Vagina (tissue), 2 donors: ENCODE measurements at places on chromosomes 2 and 18.

DNA sequence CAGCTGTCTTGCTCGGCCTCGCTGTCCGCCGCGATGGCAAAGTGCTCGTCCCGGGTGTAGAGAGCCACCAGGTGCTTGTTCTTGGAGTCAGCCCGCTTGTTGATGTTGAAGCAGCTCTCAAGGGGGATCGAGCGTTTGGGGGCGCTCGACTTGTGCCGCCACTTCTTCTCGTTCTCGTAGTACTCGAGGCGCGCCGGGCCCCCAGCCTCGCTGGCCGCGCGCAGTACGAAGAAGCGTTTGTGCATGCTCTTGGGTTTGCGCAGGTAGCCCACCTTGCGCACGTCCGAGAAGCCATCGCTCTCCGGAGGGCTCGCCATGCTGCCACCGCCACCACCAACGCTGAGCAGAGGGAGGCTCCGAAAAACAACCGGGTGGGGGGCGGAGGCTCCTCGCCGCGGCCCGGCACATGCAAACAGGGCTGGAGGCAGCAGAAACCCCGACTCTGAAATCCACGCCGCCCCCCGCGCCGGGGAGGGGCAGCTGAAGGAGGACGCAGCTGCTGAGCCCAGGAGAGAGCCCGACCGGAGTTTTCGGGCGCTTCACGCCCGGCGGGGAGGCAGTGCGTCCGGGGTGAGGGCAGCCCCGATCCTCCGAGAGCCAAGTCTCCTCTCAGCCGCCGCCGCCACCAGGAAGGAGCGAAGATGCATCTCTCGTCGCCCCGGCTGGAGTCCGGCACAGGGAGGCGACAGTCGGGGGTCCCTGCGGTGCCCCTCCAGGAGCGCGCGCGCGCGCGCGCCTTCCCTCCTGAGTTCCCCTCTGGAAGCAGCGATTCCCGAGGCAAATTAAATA lies 1.0 kb downstream of the IRS1 start:
- peak; percentile 88 for DNase-seq

DNA sequence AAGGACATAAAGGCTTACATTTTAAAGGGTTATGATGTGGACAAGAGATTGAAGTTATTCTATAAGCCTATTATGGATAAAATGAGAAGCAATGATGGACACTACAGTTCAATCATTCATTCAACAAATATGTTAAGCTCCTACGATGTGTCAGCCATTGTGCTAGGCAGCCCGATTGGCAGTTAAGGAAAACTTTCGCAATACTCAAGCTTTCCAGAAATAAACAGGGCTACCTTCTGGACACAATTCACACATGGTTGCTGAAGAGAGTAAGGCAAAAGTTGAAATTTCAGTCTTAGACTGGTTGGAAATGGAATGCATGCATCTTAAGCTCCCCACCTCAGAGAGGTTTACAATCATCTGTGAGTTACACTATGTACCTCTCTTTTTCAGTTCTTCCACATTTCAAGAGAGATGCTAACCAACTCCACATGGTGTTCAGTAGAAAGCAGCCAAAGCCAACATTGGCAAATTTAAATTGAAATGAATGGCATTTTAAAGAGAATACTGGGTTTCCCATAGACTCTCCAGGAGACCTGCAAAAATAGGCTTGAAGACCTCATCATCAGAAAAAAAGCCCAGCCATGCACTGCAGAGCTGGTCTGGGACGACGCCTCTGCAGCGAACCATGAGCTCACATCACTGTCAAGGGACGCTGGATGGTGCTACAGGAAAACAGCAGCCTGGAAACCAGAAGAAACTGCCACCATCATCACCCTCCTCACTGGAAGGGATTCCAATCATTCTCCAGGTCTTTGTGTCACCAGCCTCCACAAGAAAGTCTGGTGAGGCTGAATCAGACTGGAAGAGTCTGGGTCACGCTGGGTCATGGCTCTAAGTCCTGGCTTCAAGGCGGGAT lies 276.3 kb downstream of the AFF3 start:
- DNase-seq = no peak

DNA sequence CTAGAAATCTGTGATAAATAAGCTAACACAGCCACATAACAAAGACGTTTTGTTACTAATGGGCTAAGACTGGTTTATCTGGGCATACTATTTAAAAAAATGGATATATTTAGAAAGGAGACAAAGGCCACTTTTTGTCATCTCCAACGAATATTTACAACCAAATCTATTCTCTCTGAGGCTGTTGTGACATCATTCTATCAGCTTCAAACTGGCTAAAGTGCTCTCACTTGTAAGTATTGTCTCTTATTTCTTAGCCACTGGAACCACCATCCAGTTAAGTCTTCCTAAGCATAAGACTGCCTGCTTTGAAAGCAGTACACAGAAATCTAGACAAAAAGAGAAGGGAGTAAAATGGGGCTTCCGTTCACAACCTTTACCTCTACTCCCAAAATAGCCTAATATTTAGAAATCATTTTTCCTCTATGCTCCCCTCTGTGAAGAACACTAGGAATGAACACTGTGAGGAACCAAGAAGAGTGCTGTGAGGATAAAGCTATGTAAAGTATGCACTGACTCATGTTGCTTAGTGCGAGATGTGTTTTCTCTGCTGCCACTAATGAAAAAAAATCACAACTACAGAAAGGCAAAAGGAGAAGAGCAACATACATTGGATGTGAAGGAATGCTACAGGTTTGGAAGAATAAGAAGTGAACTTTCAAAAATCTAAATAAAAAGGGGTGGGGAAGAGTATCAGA lies 264.1 kb downstream of the EXOC6B start:
- DNase-seq = no peak

GRCh38 chr2:198441246-198441645 lies 636.9 kb downstream of the PLCL1 start:
- no peak for DNase-seq

GRCh38 chr2:15817748-15818147 lies 122.6 kb upstream of the MYCN start:
- DNase-seq = no peak

DNA sequence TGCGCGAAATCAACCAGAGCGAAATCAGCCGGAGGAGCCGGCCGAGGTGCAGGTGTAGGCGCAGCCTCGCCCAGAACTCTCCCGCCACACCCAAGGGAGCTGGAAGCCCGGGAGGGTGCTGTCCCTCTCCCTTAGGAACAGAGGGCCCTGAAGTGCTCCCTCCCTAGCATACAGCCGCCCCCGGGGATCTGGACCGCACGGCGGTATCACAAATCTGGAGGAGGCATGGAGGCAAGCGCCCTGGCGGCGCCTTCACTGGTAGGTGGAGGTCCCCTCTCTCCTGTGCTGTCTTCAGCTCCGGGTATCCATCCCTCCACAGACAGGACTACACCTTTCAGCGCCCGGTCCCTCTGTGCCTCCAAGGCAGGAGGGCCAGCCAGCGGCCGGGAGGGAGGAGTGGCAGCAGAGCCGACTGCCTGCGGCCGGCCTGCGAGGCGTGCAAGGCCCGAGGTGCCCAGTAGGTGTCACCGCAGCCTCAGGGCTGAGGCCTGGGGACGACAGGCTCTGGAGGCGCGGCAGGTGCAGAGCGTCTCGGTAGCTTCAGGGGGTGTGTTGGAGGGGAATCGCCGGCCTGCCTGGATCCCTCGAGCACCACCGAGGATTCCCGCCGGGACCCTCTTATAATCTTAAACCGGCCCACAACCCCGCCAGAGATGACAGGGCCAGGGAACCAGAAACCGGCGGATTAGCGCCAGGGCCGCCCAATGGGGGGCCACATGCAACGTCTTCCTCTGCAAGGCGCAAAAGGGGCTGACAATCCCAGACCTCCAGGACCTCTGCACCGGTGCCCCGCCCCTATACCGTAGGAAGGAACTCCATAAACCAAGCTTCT lies 2.8 kb downstream of the IHH start:
- DNase-seq = no peak

GRCh38 chr18:79516441-79516931 lies 120.8 kb downstream of the NFATC1 start:
- DNase-seq = peak; percentile 49

- DNase-seq = no peak
Measured at GRCh38 chr2:199309411-199309810, 148.3 kb downstream of the SATB2 start.

DNA sequence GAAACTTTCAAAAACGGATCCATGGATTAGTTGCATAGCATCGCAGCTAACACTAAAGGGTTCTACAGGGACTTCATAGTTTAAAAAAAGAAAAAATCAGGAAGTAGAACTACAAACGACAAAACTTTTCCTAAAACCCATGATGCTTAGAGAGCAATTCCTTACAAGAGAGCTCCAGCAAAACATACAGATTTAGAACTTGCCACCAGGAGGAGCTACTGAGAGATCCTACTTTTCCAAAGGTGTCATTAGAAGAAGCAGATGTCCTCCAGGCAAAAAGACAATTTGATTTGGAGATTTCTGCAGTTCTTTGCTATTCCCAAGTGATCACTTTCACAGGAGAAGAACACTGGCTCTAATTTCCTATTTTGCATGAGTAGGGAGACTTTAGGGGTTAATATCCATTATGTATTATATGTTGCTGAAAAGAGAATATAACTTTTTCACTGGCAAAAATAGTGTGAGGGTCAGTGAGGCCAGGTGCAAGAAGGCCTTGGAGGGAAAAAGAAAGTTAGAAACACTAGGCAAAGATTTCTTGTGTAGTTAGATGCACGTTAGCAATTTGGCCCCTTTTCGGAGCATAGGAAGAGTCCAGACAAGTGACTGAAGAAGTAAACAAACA lies 436.2 kb downstream of the SUCLG1 start:
- DNase-seq = no peak

- no peak for DNase-seq
Measured at GRCh38 chr2:160200921-160201320, 849 bp upstream of the ITGB6 start.

GRCh38 chr2:190571686-190572085 lies 37.2 kb upstream of the NEMP2 start:
- DNase-seq = no peak

DNA sequence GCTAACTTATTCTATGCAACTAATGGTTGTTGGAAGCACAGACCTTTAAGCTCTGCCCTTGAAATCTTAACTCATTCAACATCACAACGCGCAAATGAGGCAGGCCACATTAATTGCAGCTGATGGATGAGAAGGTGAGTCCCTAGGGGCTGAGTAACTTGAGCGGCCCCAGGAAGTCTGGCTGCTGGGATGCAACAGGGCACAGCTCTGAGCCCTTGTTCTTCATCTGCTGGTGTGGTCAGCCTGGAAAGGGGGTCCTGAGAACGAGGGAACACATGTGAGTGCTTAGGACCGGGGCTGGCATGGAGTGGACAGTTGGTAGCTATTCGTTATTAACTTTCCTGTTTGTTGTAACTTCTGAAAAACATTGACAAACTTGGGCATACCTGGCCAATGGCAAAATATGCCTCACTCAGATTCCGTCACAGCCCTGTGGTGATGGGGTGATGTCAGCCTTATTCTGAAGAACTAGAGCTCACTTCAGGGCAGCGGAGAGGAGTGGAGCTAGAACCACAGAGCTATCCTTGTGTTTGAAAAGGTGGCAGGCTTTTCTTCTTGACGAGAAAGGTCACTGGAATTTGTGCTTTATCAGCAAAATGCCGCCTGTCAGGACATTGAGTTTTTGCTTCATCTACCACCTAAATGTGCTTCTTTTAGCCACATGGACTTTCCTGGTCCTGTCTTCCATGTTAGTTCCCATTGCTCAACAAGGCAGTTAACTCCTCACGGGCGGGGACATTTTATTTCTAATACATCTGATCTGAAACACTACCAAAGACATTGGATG lies 145.9 kb upstream of the FHL2 start:
- DNase-seq = peak; percentile 47

DNA sequence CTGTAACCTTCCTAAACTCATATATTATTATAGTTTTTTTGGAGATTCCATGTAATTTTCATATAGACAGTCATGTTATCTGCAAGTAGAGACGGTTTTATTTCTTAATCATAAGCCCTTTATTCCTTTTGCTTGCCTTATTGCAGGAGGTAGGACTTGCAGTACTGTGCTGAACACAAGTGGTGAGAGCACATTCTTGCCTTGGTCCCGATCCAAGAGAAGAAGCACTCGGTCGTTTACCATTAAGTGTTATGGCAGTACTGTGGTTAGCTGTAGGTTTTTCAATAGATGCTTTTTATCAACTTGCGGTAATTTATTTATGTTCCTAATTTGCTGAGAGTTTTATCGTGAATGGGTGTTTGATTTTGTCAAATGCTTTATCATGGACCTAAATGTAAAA lies 305.7 kb downstream of the DYSF start:
- no peak for DNase-seq

DNA sequence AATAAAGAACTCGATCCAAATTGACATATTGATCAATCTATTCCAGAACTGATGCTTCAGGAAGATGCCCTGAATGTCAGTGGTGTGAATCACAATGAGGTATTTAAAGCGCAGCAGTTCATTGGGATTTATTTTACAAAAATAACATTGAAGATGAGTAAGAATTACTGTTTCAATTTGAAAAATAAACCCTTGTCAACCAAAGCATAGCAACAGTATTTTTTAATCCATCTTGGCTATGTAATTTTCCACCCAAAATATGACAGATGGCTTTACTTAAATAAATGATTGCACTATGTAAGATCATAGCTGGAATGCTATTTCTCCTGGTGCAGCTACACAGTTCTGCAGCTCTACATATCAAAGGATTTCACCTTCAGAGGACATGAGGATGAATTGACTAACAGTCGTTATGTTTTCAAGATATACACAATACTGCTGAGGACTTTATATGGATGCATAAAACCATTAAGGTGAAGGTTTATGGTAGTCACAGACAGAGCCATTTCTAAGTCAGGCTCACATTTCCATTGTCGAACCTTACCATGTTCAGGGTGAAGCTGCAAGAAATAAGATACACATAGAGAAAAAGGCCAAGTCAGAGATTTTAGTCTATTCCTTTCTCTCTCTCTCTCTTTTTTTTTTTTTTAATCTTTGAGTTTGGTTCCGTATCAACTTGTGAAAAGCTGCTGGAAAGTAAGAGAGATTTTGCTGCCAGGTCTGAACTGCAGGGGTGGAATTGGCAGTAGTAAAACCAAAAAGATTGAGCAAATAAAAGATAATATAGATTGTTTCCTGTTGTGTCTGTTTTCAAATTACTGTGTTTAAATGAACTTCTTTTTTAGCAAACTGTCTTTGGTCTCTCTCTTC lies 398.0 kb upstream of the CDH20 start:
- DNase-seq = no peak

- DNase-seq = no peak
Measured at GRCh38 chr2:69703189-69703588, 38.7 kb upstream of the ANXA4 start.

DNA sequence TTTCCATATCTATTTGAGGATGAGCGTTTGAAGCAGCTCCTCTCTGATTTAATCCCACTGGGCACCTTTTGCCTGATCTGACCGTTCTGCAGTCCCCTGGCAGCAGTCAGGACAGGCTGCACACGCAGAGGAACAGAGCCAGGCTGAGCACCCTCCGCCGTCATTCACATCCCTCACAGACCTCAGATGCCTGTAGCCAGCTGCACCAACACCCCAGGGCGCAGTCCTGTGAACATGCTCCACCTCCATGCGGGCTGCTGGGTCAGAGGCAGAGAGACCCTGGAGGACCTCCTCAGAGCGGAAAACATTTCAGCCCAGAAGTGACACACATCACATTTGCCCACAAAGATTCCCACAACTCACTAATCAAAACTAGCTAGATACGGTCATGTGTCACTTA lies 146.1 kb downstream of the SEPTIN10 start:
- no peak for DNase-seq
